ENCODE measurements at places on chromosomes 4 and X.

DNA sequence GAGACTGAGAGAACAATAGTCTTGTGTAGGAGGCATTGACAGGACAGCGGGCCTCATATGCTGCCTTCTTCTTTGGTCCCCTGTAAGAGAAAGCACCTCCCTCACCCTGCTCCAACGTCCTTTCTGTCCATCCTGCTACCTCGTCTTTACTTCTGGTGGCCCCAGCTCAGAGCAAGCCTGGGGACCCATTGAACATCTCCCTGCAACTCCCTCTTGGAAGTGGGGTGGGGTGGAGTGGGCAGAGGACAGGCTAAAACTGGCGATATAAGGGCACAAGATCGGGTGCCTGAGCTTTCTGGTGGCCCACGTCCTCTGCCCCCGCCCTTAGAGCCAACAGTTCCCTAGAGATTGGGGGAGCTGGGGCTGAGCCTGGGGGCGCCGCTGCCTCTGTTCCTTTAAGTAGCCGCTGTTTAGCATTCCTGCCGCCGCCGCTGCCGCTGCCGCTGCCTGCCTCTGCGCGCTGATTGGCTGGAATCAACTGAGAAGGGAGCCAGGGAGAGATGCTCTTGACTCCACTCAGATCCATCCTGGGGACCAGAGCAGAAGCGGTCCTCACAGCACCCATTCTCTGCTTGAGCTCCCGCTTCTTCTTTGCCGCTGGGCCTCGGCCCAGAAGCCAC is at the start of gene DLG3:
Gene DLG3, plus strand, starts transcription at position 510 of the 620 bp plus-strand sequence. CDS start 367 bp downstream, outside the sequence.
- peak; percentile 59 for DNase-seq

- DNase-seq, result peak; percentile 82
Observed at GRCh38 chrX:41084893-41085511, at the start of gene USP9X. Gene USP9X, plus strand, starts transcription at chrX:41085445. Its CDS starts 38,184 bp downstream, at chrX:41123629.

- DNase-seq, result no peak
Observed at GRCh38 chr4:38957893-38958292, 74.3 kb downstream of the TMEM156 start.

GRCh38 chrX:69535661-69536060 is 31.5 kb downstream of the NALF2 start:
- DNase-seq, result no peak

GRCh38 chr4:84878546-84878945 is 87.9 kb downstream of the WDFY3 start:
- no peak for DNase-seq

GRCh38 chr4:931194-931959 is 739 bp downstream of the GAK start:
- no peak for DNase-seq

GRCh38 chrX:9770319-9770718 is 4.7 kb upstream of the GPR143 start:
- no peak for DNase-seq

DNA sequence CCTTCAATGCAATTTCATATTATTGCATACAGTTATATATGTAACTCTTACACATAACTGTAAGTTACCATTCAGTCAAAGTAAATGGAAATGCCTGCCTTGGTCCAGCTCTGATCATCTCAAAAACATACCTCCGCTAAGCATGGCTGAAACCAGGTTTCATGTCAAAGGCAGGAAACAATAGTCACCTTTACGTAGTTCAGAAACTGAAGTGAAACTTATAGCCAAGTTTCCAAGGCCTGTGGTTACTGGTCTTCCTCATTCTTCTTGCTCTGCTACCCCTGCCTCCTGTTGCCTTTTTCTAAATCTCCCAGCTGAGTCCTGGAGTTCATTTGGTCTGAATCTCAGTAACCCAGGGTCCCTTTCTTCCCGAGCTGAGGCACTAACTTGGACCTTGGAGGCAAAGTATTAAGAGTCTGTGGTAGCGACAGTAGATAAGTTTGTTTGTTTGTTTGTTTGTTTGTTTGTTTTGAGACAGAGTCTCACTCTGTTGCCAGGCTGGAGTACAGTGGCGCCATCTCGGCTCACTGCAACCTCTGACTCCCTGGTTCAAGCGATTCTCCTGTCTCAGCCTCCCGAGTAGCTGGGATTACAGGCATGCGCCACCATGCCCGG is 30.8 kb downstream of the DAPP1 start:
- DNase-seq, result peak; percentile 48

DNA sequence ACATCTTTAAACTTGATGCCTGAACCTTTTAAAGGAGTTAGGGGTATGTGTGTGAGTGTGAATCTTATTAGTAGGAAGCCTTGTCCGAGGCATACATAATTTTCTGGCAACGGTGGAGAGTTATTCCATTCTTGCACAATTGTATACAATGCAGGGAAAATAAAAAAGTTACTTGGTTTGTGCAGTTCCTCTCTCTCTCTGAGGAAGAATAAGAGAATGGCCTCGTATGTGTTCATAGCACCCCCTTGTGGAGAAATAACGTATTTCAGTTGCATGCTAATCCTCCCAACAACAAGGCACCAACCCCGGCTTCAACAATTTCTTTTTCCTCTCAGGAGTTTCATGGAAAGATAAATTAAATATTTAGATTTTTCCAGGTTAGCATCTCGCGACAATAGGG is 33.7 kb upstream of the FGF13 start:
- DNase-seq, result peak; percentile 53

DNA sequence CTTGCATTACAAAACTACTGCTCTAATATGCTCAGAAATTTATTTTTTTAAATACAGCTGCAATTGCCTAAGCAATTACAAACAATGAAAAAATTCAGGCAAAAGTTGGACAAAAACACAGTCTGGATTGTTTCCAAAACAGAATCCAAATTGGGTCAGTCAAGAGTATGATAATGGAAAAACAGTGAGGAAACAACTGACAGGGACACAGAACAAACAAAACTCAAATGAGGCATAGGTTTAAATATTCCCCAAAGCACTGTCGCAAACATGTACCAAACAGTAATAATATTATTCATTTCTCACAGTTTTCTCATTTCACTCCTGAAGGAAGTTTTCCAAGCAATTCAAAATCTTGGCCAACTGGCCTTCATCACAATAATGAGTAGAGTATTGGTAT is 386.6 kb downstream of the CENPC start:
- DNase-seq, result no peak

- no peak for DNase-seq
Observed at GRCh38 chrX:105648732-105649131, 173.6 kb upstream of the NRK start.

DNA sequence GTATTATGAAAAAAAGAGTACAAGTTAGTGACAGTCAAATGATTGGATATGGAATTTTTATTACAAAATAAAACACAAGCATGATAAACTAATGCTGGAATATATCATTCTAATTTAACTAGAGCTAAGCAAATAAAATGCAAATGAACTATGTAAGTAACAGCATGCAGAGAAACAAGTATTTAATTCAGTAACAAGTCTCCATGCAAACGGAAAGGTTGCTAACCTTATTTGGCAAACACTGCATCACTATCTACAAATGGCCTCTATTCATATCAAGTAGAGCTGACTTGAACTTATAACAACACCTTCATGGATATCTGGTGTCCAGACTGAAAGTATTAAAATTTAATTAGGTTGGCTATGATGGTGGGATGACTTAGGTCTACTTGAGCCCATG is 15.4 kb downstream of the PPM1K start:
- no peak for DNase-seq

- no peak for DNase-seq
Observed at GRCh38 chr4:186569533-186570192, 14.3 kb upstream of the MTNR1A start.

DNA sequence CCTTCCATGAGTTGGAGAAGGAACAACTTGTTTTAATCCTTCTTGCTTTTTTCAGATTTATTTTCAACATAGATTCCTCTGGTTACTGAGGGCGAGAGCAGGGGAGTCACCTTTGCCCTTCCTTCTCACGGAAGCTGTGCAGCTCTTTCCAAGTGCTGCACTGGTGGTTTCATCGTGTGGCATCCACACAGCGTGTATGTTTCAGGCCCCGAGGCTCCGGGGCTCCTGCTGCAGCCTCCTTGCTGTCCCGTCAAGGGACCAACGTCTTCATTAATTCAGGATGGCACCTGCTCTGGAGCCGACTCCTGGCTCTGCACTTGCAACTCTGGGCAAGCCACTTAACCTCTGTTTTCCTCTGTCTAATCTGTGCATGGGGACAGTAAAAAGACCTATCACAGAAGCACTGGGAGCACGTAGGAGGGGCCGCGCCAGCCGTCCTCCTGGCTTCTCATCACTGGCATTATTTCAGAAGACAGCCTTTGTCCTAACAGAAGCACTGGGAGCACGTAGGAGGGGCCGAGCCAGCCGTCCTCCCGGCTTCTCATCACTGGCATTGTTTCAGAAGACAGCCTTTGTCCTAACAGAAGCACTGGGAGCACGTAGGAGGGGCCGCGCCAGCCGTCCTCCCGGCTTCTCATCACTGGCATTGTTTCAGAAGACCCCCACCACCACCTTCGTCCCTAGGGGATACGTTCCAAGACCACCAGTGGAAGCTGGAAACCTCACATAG is 117.8 kb upstream of the NKX1-1 start:
- peak; percentile 11 for DNase-seq

DNA sequence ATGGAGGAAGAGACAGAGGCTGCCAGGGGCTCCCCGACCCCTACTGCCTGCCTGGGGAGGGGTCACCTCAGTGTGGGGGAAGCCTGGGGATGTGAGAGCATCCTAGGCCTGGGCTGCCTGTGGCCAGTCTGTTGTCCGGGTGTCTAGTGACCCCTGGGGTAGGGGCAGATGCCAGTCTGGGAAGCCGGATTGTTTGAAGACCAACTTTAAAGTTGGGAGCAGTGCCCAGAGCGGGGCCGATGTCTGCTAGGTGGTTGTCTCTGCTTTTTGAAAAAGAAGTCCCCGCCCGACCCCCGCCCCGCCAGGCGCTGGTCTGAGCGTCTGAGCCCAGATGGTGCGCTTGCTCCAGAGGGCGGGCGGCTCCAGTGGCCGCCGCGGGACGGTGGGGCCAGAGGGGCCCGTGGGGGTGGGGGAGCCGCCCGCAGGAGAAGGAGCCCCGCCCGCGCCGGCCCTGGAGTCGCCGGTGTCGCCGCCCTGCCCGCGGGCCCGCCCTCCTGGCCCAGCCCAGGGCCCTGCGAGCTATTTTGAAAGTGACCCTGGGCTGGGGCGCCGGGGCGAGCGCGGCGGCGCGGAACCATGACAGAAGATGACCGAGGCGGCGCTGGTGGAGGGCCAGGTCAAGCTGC is at the start of gene DOK7:
Gene DOK7, plus strand, starts transcription at position 517 of the 626 bp plus-strand sequence. Its CDS starts 70 bp downstream, at position 587.
- no peak for DNase-seq

DNA sequence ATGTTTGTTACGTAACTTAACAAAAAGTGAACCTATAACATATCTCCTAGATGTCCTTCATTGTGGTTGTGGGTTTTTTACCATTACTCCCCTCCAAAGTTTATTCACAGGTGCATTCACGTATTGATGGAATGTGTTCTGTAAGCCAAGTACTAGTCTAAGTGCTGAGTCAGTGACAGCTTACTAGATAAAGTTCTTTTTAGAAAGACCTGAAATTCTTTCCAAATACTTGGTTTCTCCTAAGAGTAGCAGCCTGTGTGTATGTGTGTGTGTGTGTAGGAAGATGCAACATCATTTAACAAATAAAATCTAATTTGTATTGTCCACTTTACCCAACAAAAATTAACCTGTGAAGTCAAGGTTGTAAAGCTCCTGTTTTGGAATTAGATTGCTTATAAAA is 22.1 kb downstream of the NAP1L5 start:
- no peak for DNase-seq

DNA sequence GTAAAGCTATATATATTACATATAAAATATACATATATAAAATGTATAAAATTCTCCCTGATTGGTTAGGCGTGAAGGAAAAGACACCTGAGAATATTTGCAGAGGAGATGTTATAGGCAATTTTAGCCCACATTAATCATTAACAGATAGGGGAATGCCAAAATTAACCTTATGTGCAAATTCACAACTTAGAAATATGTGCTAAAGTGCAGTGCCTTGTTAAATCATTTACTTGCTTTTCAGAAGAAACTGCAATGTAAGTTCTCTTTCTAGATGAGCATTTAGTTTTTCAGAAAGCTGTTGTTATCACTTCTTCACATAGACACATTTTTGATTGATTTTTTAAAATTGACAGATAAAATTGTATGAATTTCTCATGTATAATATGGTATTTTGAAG is 5.6 kb downstream of the TASL start:
- DNase-seq, result no peak

DNA sequence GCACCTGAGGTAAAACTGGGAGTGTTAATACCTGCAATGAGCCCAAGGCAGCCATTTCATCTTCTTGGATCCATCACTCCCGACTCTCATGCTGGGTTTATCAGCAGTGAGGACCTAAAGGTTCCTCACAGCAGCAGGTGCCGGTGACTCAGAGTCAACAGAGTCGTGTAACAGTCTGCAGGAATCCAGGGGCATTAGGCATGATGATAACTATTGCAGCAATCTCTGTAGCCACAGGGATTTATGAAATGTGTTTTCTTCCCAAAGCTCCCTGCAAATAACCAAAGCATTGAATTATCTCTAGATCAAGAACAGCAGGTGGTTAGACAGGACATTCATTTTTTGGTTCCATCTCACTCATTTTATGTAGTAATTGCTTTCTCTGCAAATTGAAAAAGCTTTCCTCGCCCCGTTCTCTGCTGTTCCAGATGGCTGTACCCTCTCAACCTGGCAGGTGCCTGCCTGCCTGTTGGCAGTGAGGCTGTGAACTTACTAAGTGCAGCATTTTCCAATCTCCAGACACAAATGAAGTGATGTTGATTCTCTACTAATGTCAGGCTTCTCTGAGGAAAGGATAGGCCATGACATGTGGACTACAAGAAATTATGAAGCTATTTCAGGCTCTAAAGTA is 48.1 kb upstream of the TSPAN7 start:
- peak; percentile 3 for DNase-seq

GRCh38 chrX:110125446-110126162 is 122.7 kb downstream of the TMEM164 start:
- no peak for DNase-seq

All from pons (tissue), 1 donor.